ENCODE measurements at places on chromosomes 3 and 15.

DNA sequence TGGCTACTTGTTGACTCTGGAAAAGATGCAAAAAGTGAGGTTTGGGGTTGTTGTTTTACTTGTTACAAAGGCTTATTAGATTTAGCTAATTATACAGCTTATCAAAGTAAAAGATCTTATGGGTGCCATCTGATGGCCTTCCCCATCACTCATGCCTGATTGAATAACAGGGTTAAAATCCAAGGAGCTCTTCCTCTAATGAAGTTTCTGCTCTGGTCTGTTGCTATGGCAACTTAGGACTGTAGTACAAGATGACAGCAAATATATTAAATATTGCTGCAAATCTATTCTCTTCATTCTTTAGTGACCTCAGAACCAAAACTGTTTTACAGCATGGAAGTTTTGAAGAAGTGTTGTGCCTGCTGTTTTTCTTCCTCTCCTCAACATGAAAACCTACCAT, 45.6 kb upstream of the SRGAP3 start:
- DNase-seq = no peak

DNA sequence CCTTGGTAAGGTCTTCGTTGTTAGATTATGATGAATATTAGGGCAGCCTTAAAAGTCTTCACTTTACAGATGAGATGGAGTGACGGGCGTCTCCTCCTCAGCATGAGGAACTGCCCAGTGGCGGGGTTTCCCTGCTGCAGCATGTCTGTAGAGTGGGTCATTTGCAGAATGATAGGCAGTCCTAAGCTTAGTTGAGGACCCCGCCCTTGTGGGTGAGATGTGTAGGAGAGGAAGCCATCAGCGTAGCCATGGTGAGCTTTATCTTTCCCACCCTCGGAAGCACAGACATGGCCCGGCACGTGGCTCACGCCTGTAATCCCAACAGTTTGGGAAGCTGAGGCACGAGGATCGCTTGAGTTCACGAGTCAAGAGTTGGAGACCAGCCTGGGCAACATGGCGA, 877 bp downstream of the NIT2 start:
- DNase-seq = peak; percentile 45

DNA sequence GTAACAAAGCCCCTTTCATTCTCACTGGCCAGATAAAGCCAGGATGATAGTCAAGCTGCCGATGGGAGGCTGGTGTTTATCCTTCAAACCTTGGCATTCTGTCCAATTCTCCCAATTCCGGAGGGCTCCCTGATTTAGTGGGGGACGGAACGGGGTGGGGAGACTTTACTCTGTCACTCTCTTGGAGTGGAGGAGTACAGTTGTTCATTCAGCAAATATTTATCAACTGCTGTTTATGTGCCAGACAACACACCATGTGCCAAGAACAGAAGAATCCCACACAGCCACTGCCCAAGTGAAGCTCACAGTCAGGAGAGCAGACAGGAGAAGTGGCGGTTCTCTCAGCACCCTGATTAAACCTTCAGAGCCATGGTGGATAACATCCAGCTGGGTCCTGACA, 63.3 kb downstream of the WNT5A start:
- DNase-seq = no peak

GRCh38 chr3:73603762-73604171, 21.0 kb downstream of the PDZRN3 start:
- DNase-seq = no peak

- DNase-seq = no peak
Observed at GRCh38 chr15:83498374-83498773, 51.2 kb downstream of the SH3GL3 start.

GRCh38 chr15:79978655-79979514, 7.9 kb upstream of the BCL2A1 start:
- DNase-seq = peak; percentile 45

DNA sequence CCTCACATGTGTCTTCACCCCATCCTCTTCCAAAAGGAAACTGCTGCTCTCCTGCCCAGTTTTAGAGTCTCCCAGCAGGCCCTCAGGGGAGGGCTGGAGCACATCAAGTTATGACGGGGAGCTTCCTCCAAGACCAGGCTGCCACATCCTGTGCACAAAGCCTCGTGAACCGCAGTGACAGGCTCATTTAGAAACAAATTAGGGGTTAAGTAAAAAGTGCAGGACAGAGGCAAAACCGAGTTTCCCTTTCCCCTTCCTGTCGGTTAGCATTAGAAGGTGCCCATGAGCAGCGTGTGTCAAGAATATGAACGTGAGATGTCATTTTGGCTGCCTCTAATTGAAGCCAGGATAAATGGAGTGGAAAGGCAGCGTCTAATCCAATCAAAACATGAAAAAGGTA, 199.7 kb downstream of the ARRDC4 start:
- DNase-seq = peak; percentile 32

DNA sequence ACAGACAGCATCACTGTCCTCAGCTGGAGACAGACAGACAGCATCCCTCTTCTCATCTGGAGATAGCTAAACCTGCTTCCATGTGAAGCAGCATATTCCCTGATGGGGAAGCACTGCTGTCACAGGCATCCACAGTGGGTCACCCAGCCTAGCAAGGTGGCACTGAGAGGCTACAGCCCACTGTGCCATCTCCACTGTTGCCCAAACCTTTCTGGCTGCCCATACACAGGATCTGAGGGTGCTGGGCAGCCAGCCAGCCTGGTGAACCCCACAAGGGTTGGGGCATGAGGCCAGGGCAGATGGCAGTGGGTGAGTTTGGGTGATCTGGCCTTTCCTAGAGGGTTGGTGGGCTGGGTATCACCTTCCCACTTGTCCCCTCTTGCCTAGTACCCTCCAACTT, 11.7 kb downstream of the CHST13 start:
- DNase-seq = no peak

DNA sequence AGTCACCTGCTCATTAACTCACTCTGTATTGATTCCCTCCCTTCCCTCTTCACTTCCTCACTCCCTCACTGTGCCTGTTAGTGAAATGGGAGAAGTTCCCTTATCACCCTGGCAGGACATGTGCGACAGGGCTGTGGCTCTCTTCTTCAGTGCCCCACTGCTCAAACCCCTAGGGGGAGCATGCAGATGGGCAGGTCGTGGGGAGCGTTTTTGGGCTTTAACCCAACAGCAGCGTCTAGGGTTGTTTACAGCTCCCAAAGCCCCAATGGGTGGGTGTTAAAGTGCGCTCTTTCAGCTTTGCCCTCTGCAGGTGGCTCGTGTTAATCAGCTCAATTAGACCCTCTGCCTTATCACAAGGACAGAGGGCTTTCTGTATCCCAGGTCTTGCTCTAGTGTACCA, 447.8 kb upstream of the PROK2 start:
- DNase-seq = no peak

DNA sequence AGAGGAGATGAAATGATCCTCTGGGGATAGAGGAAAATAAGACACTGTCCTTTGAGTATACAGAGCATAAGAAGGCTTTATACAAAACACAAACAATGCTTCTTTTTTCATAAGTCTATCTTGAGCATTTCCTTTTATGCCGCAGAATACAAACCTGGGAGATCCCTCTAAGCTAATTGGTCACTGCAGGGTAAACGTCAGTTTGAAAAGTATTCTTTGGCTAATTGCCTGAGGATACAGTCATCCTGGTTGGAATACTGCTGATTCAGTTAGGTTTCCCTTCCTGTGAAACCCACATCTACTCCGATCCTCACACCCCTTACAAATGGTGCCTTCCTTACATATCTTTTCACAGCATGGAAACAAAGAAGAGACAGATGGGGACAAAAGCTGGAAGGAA, 10.6 kb downstream of the WNT5A start:
- DNase-seq = no peak

GRCh38 chr3:43221076-43221475, 65.3 kb upstream of the SNRK start:
- DNase-seq = no peak

DNA sequence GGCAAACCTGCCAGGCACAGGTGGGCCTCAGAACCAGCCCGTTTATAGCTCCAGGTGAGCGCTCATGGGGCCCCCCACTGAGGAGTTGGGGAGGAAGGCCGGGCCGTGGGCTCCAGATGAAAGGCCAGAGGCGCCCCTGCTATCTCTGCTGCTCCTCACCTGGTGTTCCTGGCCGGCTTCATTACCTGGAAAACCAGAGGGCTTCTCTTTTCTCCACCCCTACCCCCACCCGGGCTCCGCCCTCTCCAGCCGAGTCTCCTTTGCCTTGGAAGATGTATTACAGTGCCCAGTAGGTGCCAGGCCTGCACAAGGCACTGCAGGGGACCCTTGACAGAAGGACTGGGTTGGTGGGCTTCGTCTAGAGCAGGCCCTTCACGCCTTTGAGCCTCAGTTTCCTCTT, 111.4 kb downstream of the WNT7A start:
- DNase-seq = no peak

DNA sequence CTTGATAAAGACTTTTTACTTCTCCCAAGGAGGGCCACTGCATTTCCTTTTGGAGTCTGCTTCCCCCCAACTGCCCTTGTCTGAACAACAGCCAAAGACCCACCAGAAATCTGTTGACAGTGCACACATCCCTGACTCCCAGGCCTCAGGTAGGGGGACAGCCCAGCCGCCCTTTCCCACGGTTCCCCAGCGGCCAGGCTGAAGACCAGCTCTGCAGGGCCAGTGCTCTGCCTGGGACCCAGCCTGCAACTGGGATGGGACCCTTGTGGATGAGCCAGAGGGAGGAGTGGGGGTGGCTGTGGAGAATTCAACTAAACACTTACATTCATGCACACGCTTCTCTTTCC, 8.1 kb upstream of the PRR23E start:
- no peak for DNase-seq

GRCh38 chr3:25000971-25001591, 427.0 kb upstream of the RARB start:
- DNase-seq = no peak

DNA sequence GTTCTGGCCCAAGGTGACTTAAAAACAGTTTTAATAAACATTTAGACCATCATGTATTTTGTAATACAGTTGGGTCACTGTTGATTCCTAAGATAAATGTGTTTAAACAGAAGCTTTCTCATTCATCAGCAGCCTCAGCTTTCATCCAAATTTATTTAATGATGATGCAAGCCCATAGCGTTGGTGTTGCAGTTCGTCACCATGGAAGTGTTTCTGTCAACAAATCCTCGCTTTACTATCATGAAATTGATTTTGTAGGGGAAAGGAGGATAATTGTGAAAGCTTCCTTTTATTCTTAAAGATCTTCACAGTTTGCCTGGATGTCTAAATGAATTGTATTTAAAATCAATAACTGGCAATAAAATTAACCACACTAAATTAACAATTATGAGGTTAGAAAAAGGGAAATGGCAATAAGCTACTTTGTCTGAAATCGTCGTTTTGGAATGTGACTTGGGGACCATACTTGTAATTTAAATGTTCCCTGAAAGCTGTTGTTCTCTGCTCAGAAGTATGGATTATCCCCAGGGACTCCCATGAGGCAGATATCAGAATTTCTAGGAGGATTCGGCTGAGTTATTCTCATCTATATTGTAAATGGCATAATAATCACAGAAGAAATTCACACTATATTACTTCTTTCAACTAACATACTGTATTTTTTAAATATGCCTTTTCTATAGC, 29.0 kb downstream of the CMSS1 start:
- no peak for DNase-seq

DNA sequence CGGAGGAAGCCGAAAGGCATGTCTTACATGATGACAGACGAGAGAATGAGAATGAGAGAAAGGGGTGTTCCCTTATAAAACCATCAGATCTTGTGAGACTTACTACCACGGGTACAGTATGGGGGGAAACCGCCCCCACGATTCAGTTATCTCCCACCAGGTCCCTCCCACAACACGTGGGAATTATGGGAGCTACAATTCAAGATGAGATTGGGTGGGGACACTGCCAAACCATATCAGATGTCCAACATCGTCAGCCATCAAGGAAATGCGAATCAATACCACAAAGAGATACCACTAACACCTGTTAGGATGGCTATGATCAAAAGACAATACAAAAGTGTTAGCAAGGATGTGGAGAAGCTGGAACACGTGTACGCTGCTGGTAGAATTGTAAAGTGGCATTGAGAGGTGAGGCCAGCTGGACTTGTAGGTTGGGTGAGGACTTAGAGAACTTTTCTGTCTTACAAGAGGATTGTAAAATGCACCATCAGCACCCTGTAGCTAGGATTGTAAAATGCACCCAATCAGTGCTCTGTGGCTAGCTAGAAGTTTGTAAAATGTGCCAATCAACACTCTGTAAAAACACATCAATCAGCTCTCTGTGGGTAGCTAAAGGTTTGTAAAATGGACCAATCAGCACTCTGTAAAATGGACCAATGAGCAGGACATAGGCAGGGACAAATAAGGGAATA, 37.5 kb downstream of the VGLL4 start:
- no peak for DNase-seq

DNA sequence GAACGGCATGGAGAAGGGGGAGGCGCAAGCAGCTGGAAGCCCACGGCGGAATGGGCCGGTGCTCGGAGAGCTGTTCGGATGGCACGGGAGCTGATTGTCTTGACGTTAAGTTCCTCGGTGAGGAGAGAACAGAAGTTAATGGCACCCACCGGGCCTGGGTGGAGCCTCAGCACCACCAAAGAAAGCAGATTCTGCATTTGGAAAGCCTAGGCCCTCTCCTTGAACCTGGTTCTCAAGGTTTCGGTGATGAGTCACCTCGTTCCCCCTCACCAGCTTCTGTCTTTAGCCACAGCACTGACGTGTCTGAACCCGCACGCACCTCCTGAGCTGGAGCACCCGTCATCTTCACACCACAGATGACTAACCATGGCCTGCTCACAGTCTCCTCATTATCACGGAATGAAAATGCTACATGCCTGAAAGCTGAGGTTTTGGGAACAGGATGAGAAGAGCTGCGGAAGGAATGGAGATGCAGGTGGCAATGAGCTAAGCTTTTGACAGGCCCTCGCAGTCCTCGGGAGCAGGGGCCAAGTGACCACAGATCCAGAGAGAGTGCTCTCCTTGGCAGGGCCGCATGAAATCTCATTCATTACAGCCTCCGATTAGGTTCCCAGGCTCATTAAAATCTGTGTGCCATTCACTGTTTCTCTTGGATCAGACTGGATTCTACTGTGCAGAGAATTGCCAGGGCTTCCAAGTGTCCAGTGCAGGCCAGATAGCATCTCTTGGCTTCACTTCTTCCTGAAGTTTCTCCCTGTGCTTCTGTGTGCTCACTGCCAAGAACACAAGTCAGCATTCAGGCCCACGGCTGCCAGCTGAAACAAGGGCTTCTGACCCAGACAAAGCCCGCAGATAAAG, 96.3 kb upstream of the DLG1 start:
- DNase-seq = peak; percentile 53

GRCh38 chr3:105327662-105328337, 38.9 kb upstream of the ALCAM start:
- DNase-seq = no peak

- DNase-seq = no peak
Observed at GRCh38 chr15:65310431-65311137, 6.1 kb downstream of the RNU5B-1 start.

DNA sequence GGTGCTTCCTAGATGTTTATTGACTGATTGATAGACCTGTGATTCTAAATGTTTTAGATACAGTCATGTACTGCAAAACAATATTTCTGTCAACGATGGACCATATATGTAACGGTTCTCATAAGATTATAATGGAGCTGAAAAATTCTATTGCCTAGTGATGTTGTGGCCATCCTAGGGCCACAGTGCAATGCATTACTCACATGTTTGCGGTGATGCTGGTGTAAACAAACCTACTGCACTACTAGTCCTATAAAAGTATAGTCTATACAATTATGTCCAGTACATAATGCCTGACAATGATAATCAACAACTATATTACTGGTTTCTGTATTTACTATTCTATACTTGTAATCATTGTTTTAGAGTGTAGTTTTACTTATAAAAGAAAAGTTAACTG, 46.8 kb downstream of the CHST2 start:
- no peak for DNase-seq

- DNase-seq = no peak
Observed at GRCh38 chr3:13192471-13193213, 119.4 kb upstream of the IQSEC1 start.
